RPMI8226 (cell line): ENCODE measurements at places on chromosomes 2 and 18.

DNA sequence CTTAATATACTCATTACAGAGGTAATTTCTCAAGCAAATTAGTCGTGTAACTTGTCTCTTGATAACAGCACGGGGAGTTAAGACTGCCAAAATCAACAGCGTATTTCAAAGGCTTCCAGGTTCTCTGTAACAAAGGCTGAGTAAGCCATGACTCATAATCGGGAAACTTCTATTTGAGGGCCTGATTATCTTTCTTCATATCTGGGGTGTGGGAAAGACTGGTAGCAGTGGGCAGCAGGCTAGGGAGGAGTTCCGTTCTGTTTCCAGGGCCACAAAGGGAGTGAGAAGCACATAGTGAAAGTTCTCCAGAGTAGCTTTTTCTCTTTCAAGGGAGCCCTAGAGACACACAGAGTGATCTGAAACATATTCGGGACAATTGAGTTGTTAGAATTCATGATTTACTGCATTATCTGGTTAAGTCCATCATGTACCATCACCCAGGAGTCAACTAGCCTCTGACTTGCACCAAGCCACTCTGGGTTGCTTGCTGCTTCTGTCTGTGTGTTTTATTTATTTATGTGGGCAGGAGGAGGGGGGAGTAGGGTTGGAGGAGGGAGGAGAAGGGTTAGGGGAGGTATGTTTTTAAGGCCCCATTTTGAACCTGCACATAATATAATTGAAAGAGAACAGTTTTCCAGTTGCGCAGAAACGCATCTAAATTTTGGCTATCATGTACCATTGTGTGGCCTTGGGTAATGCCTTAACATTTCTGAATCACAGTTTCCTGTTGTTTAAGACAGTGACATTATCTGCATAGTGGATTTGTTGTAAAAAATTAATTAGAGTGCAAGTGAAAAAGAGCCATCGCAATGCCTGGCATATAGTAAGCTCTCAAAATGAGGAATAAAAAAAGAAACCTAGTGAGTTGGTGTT is 80.5 kb upstream of the ITPRID2 start:
- no peak for DNase-seq

DNA sequence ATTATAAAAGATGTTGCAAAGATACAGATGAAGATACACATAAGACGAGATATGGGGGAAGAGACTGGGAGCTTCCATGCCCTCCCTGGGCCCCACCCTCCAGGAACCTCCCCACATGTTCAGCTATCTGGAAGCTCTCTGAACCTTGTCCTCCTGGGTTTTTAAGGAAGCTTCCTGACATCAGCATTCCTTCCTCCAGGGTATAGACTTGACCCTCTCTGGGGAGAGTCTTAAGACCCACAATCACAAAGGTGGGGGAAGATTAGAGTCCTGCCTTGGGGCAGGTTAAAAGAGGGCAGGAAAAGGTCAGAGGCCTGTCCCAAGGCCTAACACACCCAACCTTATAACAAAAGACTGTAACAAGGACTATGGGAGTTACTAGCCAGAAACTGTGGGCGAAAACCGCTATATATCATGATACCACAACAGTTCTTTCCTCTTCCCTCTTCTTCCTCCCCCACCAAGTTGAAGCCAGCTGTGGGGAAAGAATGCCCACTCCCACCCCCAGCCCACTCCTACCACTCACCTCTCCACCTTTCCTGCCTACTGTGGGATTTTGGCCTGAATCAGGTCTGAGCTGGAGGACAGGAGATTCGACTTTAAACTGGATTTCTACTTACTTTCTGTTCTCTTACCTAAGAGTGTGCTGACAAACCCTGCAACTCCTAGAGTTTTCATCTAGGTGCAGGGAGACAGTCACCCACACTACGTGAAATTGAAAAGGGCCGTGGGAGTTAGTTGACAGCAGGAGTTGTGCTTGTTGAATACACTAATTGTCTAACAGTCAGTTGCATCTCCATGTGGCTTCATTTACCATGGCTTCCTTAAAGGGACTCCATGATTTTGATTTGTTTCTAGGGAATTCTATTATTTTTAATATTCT is 105.0 kb downstream of the LAMA3 start:
- no peak for DNase-seq

- DNase-seq, result peak; percentile 80
Measured at GRCh38 chr18:9147440-9148202, 11.0 kb downstream of the ANKRD12 start.

GRCh38 chr2:30178618-30179434 is 32.0 kb downstream of the YPEL5 start:
- no peak for DNase-seq

DNA sequence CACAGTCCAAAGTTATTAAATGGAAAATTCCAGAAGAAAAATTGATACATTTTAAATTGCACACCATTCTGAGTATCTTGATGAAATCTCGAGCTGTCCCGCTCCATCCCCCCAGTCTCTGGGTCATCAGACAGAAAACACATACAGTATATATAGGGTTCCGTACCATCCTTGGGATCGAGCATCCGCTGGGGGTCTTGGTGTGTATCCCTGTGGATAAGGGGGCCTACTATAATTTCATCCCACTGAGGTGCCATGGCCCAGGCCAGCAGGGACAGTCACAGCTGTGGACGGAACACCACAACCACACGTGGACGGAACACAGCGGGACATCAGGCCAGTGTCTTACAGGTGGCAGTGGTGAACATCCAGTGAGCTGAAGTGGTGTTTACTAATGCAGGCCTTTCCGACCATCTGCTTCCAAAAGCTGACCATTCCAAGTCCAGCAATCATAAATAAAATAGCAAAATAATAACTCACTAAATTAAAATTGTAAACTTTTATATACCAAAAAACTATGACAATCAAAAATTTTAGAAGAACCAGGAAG is 14.0 kb downstream of the TWIST2 start:
- no peak for DNase-seq

DNA sequence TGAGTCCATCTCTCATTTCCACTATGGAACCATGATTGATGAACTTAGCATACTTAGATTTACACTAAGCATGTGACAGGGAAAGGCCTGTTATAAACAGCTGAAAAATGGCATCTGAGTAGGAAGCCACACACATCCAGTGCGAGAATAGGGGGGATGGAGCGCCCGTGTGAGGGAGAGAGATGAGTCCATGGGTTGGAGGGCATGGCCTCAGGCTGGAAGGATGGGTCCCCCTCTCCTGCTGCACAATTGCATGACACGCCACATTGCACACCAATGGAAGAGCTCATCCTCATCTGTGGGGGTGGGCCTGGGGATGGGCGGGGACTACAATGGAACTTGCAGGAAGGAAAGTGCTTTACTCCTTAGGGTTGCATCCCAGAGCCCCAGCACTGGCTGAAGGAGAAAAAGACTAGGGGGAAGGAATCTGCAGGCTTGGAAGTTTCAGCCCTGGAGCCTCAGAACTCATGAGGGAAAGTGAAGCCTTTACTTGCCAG is 46.4 kb upstream of the CXCR4 start:
- DNase-seq, result no peak

GRCh38 chr2:239365071-239365781 is 35.6 kb downstream of the HDAC4 start:
- no peak for DNase-seq

GRCh38 chr2:27135478-27135955 is 1.1 kb upstream of the PREB start:
- DNase-seq, result no peak

DNA sequence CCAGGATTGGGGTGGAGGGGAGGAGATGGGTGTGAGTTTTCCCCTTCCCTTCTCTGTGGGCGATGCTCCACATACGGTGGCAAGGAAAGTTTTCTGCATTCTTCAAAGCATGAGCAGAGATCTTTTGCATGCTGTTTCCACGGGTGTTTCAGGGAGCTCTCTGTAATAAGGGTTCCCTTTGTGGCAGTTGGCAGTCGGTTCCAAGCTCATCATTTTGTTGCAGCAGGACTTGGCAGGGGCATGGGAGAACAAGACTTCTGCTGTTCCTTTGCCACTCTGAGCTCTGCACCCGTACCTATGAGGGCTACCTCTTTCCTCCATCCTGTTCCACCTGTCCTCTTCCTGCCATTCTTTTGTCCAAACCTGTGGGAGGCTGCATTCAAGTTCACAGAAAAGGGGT is 71.3 kb upstream of the SPRED2 start:
- DNase-seq, result no peak

- no peak for DNase-seq
Measured at GRCh38 chr2:180519276-180519675, 461.1 kb upstream of the UBE2E3 start.

- DNase-seq, result no peak
Measured at GRCh38 chr2:11571170-11571569, 37.3 kb downstream of the GREB1 start.

GRCh38 chr2:10079266-10079869 is 843 bp downstream of the CYS1 start:
- no peak for DNase-seq

- DNase-seq, result no peak
Measured at GRCh38 chr2:204234879-204235278, 298.3 kb downstream of the ICOS start.

- DNase-seq, result peak; percentile 11
Measured at GRCh38 chr2:6826081-6826913, 39.4 kb downstream of the CMPK2 start.

DNA sequence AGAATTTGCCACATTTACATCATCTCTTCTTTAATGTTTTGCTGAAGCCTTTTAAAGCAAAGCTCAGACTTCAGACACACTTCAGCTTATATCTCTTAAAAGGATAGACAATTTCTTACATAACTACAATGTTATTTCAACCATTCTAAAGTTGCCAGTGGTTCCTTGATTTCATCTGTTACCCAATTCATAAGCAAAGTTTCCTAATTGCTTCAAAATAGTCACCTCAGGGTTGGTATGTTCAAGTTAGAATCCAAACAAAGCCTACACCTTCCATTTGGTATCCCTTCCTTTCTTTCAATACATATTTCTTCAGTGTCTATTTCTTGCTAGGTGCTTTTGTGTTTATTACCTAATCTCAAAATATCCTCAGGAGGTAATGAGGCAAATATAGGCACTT is 60.6 kb downstream of the ZNF385B start:
- DNase-seq, result no peak

DNA sequence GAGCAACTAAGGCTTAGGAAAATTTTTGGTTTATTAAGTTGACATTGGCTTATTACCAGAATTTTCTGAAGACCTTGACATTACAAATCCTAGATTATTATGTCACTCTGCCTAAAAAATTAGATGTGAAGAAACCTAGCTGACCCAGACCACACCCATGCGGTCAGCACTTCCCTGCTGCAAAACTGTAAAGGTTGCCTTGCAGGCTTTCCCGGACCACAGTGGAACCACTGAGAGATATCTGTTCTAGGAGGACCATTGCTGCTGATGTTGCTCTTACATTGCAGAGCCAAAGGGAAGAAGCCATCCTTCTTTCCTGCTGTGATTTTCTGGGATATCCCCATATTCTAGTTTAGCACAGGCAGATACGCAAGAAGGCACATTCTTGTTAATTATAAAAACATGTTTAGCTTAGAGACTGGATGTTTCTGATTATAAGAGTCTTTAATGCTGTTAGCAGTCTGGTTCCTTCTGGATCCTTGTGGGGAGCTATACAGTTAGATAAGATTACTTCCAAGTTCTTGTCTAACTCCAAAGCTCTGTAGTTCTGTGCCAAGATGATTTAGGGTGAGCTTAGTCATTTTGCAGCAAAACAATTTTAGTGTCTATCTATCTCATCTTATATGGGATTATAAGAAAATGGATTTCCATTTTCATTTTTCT is 70.2 kb downstream of the AOX1 start:
- no peak for DNase-seq

DNA sequence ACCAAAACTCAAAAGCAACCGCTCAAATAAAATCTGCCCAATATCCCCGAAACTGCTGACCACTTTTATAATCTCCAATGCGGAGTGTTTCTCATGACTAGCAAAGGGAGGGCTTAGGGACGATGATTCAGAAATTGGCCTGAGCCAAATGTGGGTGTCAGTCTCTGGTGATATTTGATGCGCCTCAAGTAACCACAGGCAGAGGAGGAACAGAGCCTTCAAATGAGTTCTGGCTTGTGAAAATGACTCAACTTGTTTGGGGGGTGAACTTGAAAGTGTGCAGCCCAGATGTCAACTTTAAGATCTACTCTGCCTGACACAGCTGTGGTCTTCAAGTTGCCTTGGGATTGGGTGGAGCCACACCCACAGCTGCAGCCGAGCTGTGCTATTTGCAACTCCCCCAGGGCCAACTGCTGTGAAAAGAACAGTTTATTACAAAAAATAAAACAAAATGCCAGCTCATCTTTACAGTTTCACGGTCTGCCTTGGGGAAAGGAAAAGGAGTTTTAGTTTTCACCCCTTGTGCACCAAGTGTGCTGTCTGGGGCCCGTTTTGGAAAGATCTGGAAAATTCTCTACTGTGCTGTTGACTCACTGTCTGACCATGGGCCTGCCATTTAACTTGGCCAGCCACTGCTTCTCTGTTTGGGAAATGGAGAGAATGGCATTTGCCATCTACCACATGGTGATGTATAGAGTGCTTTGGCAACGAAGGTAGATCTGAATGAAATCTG is 222.1 kb downstream of the MTX2 start:
- peak; percentile 43 for DNase-seq

- no peak for DNase-seq
Measured at GRCh38 chr2:96195410-96196066, 13.1 kb downstream of the STARD7 start.

GRCh38 chr2:241354668-241355658 is 1.1 kb upstream of the FARP2 start:
- DNase-seq, result peak; percentile 81

- DNase-seq, result no peak
Measured at GRCh38 chr2:120225549-120226065, 2.4 kb upstream of the TMEM185B start.

- no peak for DNase-seq
Measured at GRCh38 chr2:31109633-31110192, 28.5 kb downstream of the GALNT14 start.

- DNase-seq, result no peak
Measured at GRCh38 chr18:28715206-28715605, 538.3 kb upstream of the CDH2 start.

GRCh38 chr2:134290358-134290757 is 36.5 kb downstream of the MGAT5 start:
- DNase-seq, result no peak

DNA sequence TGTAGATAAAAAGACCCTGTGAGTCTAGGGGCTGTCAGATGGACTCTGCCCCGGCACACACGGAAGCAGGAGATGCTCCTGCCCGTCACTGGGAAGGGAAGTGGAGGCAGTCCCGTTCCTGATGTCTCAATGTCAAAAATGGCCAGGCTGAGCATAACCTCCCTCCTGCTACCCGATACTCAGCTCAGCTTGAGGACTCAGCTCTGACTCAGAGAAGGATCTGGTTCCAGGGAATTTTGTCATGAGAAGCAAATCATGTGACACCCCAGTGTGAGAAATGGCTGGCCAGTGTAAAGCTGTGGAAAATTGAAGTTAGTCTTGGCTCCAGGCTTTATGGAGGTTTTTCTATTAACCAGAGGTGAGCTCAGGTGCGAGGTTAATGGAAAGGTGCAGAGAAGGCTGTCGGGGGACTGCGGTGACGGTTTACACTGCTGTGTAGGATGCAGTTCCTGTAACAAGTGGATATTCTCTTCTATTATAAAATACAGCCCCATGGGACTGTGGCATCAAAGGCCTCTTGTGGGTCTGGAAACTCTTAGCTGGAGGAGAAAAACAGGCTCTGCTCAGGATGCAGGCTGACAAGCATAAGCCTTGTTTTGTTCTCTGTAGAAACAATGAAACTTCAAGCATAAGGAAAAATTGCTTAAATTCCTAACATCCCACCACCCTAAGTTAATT is 24.7 kb upstream of the AGAP1 start:
- no peak for DNase-seq

GRCh38 chr2:173099271-173099670 is 23.6 kb downstream of the MAP3K20 start:
- no peak for DNase-seq
